Effector memory CD8-positive, alpha-beta T cell (primary cell): ENCODE measurements at places on chromosomes 2 and 18.

- DNase-seq, result no peak
Observed at GRCh38 chr2:72916743-72917137, 579 bp upstream of the EMX1 start.

GRCh38 chr2:210174086-210174485 is 2.9 kb upstream of the KANSL1L start:
- DNase-seq, result no peak

GRCh38 chr2:223165423-223166214 is 113.6 kb downstream of the KCNE4 start:
- no peak for DNase-seq

DNA sequence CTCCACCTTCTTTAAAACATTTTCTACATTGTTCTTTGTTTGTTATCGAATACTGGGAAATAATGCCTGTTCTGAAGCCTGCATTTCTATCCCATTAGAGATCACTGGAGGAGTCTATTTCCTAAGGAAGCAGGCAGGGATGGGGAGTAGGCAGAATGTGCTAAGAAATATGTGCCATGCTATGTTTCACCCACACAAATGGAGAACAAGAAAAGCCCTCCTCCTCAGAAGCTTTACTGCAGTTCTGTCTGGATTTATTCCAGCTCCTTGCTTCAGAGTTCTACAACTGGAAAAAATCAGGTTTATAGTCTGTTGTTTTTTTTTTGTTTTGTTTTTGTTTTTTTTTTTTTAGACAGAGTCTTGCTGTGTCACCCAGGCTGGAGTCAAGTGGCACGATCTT is 825.1 kb downstream of the SLC4A3 start:
- DNase-seq, result no peak

DNA sequence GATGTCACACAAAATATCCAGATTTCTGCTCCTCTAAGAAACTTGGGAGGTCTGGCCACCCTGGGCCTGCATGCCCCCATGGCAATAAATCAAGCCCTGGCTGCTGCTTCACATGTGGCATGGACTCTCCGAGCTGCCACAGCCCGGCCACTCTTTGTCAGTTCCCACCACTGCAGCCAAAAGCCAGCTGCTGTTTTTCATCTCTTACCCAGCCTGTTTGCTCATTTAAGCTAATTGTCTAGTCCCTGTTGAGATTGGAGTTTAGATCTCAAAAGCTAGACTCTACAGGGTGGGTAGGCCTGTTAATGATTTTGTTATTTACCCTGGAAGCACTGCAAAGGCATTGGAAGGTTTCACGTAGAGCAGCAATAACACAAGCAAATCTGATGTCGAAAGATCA is 20.9 kb upstream of the ANXA4 start:
- no peak for DNase-seq

GRCh38 chr2:105737980-105738657 is 6.6 kb upstream of the NCK2 start:
- no peak for DNase-seq

GRCh38 chr2:131046918-131047652 is 46.2 kb downstream of the FAM168B start:
- no peak for DNase-seq

DNA sequence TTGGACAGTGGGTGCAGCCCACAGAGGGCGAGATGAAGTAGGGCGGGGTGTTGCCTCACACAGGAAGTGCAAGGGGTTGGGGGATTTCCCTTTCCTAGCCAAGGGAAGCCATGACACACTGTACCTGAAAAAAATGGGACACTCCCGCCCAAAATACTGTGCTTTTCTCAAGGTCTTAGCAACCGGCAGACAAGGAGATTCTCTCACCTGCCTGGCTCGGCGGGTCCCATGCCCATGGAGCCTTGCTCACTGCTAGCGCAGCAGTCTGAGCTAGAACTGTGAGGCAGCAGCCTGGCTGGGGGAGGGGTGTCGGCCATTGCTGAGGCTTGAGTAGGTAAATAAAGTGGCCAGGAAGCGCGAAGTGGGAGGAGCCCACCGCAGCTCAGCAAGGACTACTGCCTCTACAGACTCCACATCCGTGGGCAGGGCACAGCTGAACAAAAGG is 244.7 kb downstream of the NBAS start:
- DNase-seq, result peak; percentile 51

- DNase-seq, result no peak
Observed at GRCh38 chr18:76958692-76959341, 136.5 kb downstream of the ZNF236 start.

- no peak for DNase-seq
Observed at GRCh38 chr18:4024702-4025101, 430.4 kb downstream of the DLGAP1 start.

GRCh38 chr18:38545071-38545470 is 979.5 kb upstream of the CELF4 start:
- no peak for DNase-seq

DNA sequence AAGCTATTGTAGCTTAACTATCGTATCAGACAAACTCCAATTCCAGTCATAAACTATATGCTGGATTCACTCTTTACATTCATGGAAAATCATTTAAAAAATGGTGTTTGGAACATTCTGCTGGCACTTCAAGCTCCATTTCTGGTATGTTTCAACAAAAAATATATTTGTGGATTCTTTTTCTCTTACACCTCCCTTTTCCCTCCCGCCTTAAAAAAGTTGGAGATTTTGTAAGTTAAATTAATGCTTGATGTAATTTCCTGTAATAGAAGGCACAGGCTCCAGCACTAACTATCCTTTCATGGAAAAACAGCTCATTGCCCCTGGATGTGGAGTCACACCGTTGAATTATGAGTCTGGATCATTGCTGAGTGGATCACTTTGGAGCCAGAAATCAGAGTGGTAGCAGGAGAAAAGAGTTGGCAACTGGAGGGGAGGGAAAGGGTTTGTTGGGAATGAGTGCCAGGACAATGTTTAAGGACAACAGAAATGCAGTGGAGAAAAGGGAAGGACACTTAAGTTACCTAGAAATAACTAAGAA is 102.8 kb downstream of the ICOS start:
- no peak for DNase-seq

DNA sequence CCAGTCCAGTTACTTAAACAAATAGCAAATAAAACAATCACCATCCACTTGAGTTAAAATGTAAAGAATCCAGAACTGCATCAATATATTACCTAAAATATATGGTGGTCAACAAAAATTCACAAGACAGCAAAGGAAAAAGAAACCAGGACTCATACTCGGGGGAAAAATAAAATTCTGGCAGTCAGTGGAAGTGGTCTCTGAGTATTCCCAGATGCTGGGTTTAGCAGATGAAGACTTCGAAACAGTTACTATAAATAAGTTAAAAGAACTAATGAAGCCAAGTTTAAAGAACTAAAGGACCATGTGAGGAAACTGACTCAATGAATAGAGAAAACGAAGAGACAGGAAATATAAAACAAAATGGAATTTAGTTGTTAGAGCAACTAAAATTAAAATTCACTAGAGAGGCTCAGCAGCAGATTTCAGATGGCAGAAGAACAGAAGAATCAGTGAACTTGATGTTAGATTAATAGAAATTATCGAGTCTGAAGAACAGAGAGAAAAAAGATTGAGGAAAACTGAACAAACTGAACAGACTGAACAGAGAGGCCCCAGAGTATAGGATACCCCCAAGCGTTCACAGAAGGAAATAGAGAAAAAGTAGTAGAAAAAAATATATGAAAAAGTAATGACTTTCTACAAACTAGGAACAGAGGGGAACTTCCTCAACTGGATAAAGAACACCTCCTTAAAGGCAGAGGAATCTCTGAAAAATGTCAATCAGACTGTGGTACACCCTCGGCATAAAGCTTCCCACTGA is 27.9 kb downstream of the MGAT4A start:
- no peak for DNase-seq

- no peak for DNase-seq
Observed at GRCh38 chr2:10518470-10519393, 70.6 kb upstream of the ODC1 start.

DNA sequence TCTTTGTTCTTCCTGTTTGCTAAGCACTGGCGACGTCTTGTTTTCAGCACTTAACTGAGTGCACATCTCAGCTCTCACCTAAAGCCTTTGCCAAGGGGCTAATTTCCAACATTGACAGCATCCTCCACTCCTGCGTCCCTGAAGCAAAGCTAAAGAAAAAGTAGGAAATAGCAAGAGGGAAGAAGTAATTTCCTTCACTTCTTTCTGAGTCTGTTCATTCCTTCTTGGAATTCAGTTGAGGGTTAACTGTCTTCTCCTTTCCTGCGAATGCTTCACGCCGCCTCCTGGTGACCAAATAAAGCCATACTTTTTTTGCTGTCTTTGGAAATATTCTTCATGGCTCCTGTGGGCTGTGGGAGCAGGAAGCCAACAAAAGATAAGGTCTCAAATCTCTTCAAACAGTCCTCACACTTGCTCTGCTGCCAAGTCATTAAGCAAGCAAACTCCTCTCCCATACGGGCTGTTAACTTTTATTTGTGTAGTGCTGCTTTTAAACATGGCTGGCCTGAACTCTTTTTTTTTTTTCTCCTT is 100.9 kb downstream of the DPP10 start:
- no peak for DNase-seq

- no peak for DNase-seq
Observed at GRCh38 chr18:77134611-77135010, 2.0 kb upstream of the MBP start.

DNA sequence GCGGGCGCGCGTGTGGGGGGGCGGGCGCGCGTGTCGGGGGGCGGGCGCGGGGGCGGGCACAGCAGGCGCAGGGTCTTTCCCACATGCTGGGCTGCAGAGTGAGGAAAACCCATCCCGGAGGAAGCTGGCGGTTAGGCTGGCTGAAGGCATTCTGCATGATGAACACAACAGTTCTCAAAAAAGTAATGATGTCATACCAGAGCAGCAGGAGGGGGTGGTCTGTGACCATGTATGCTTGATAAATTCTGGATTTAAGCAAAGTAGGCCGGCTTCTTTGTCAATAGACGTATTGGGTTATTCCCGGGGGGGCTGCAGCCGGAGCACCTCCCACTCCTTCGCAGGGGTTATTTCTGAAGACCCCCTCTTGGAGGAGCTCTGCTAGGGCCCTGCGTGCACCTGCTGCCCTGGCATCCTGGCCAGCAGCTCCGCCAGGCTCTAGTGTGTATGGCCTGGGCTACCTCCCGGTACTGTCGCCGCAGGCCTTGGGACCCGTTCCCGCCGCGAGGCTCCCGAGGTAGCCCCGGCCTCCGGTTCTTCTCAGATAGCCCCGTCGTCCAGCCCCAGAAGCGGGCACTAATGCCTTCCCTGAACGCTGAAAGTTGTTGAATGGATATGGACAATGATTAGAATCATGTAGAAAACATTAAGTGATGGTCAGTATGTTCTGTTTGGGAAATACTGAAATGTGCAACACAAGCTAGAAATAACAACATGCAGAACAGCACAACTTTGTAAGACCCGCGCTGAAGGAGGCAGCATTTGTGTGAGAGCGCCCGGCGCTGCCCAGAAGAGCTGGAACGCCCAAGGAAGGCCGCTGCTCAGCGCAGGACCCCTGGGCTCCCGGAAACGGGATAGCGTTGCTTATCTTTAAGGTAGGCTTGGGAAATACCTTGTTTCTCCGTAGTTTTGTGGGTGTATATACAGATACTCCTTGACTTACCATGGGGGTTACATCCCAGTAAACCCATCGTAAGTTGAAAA is 101.4 kb upstream of the RAB6C start:
- peak; percentile 29 for DNase-seq

- DNase-seq, result no peak
Observed at GRCh38 chr2:112189001-112189556, 50.9 kb downstream of the FBLN7 start.

GRCh38 chr2:174878537-174879147 is 114.4 kb upstream of the CHRNA1 start:
- no peak for DNase-seq

DNA sequence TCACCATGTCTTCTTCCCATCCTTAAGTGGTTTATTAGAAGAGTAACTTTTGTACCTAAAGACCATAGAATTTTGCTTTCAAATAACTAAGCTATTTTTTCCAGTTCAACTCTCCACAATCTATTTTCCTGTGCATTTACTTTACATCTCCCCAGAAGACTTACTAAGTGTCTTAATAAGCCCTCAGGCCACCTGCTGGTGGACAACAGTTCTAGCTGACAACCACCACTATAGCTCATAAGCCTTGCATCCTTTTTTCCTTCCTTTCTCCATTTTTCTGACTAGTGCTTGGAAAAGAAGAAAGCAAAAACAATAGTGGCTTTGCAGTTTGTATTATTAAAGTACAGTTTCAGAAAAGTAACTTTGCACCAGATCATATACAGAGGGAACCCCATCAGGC is 149.5 kb upstream of the TMEM200C start:
- no peak for DNase-seq

DNA sequence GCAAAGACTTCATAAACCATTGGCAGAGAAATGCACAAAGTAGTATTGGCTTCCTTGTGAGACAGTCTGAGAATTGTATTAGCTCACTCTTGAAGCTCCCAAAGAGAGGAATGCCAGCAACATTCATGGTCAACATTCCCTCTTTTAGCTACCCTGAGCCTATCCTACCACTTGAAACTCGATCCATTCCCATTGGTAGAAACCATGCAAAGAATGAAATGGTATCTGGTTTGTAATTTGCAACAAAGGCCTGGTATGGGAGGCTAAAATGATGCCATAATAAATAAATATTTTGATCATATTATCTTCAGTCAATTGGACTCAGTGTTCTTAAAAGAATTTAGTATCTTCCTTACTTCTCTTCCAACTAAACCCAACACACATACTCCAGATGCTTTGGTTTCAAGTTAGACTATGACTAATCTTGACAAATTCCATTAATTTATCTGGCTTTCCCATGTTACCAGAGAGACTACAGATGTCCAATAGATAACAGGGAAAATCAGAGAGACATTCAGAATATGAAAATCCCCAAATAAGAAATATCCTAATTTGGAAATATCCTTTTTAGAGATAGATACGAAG is 102.9 kb downstream of the DHRS9 start:
- DNase-seq, result no peak

DNA sequence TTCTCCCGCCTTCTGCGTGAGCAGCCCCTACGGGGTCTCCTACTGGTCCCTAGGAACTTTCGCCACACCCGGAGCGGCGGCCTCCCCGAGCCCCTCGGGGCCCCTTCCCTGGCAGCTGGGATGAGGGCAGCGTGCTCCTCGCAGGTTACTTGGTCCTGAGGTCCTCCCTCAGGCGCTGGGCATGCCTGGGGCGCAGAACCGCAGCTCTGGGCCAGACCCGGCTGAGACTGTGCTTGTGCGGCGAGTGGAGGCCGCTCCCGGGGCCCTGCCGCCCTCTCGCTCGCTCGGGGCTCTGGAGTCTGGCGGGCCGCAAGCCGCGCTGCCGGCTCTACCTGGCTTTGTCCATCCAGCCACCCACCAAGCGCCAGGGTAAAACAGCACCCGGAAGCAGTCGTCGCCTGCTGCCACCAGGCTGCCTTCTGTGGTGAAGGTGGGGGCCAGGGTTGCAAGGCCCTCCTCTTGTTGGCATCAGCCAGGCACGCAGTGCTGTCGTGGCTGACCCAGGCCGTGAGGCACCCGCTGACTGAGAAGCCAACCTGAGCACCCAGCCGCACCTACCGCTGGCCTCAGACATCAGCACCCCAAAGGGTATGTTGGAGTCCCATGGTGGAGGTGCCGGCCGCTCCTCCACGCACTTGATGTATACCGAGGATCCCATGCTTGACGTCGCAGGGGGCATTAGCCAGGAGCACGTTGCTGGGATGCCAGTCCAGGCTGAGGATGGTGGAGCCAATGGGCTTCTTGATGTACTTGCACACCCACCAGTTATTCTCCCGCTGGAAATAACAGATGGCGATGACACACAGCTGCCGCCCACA is 46.1 kb upstream of the PTH2R start:
- no peak for DNase-seq
